Right atrium auricular region (tissue), 2 donors: ENCODE measurements at places on chromosomes 7 and 10.

DNA sequence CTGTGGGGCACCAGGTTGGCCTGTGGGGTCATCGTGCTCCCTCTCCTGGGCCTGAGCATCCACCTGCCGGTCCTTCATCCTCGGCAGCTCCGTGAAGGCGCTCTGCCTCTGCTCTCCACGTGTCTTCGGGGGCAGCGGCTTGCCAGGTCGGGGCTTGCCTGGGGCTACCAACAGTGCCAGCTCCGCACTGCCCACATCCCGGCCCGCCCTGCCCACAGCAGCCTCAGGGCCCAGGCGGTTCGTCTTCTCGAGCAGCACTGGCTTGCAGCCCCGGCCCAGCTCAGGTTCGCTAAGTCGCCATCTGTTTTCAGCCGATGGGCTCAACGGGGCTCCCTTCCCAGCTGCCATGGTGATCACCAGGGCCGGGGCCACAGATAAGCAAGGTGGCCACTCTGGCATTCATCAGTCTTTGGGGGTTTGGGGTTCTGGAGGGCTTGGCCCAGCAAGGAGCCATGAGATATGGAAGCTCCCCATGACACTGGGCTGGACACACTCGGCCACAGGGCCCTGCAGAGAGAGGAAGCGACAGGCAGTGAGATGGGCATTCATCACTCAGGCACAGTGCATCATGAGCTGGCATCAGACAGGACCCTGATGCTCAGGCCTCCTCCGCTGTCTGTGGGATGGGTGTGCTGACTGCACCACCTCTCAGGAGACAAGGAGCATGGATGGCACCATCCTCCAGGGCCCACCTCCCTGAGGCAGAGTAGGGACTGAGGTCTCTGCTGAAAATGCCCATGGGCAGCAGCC lies 15.5 kb downstream of the ZNF488 start:
- DNase-seq: no peak

DNA sequence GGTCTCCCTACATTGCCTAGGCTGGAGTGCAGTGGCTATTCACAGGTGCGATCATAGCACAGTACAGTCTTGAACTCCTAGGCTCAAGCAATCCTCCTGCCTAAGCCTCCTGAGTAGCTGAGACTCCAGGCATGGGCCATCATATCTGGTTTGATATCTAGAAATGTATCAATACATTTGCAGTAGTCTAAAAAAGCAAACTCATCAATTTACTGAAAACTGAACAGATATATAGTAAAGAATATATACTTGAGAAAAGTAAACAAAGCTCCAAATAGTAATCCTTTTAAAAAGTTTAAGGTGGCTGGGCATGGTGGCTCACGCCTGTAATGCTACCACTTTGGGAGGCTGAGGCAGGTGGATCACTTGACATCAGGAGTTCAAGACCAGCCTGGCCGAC lies 57.1 kb upstream of the KMT2C start:
- no peak for DNase-seq

DNA sequence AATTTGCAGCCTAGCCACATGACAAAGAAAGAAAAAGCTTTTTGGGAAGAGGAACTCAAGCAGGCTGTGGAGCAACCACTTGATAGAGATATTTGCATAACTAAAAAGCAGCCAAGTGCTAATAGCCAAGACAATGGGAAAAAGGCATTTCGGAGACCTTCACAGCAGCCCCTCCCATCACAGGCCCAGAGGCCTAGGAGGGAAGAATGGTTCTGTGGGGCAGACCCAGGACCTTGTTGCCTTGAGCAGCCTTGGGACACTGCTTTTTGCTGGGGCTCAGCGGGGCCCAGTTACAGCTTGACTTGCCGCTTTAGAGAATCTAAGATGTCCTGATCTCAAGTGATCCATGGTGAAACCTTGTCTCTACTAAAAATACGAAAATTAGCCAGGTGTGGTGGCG lies 38.5 kb downstream of the FAM149B1 start:
- DNase-seq: no peak

GRCh38 chr7:32071466-32072091 lies 1.4 kb upstream of the PDE1C start:
- no peak for DNase-seq

GRCh38 chr7:130897515-130898419 lies 163.8 kb upstream of the KLF14 start:
- DNase-seq: peak; percentile 58

DNA sequence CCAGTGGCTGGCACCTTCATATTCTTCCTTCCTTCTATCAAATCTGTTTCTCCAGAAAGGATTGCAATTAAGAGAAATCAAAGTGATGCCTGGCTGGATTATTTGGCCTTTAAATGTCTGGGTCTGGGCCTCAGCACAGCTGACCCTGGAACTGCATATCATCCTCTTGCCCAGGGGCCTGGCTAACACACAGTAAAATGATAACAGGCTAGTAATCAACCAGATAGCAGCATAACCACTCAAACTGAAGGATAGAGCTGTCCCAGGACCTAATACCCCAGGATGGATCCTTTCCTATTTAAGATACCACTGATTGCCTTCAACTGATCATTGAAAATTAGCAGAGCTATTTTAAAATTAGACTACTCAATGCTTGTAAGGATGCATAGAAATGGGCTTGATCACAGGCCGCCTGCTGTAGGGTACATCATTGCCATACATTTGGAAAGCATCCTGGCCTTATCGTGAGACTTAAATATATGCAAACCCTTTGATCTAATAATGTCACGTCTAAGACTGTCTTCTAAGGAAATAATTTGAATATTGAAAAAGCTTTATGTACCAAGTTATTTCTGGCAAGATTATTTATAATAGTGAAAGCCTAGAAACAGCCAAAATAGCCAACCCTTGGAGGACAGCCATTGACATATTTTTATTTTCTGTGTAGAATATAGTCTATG lies 144.0 kb upstream of the CHST15 start:
- no peak for DNase-seq

GRCh38 chr10:59968705-59969104 lies 62.3 kb upstream of the CCDC6 start:
- DNase-seq: no peak

GRCh38 chr7:18352339-18353255 lies 143.0 kb upstream of the HDAC9 start:
- no peak for DNase-seq

- DNase-seq: no peak
Observed at GRCh38 chr10:106442223-106442622, 722.3 kb downstream of the SORCS1 start.

DNA sequence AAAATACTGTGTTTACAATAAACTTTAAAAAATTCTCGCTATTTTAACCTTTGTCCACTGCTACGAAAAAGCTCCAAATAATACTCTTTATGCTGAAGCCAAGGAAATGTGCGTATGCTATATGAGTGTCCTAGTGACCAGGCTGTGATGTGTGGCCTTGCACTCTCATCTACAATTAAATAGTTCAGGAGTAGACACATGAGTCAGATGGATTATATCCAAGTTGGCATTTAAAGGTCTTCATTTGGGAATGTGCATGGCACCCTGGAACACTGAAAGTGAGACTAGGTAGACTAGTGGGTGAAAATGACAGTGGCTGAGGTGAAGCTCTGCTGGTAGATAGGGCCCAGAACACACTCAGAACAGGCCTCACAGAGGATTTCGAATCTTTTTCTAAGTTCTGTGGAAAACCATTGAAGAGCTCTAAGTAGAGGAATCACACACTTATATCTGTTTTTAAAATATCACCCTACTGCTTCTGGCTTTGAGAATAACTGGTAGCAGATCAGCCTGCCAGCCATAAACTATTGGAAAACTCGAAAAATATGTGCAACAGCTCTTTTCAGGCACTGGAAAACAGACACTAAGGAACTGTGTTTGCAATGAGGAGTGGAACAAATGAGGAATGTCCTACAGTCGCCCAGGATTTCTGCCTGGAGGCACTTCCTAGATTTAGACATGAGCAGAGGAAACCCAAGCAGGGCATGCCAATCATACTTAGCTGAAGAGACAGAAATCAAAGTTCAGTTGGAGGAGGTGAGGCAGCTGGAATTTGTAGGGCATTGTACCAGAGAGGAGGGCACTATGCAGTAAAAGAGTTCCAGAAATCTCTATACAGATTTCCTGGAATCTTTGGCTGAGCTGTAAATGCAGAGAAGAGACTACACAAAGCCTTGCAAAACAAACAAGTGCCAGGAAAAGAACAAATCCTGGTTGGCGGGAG lies 603.8 kb upstream of the LRRTM3 start:
- no peak for DNase-seq

GRCh38 chr7:114417290-114417689 lies 2.7 kb downstream of the FOXP2 start:
- no peak for DNase-seq

GRCh38 chr10:124006526-124006925 lies 86.9 kb downstream of the CHST15 start:
- DNase-seq: no peak

- no peak for DNase-seq
Observed at GRCh38 chr10:82411416-82411815, 536.4 kb downstream of the NRG3 start.

GRCh38 chr7:50352282-50352681 lies 47.8 kb downstream of the IKZF1 start:
- no peak for DNase-seq

- no peak for DNase-seq
Observed at GRCh38 chr7:102208826-102209225, 77.8 kb upstream of the SH2B2 start.

- no peak for DNase-seq
Observed at GRCh38 chr10:132929953-132930548, 12.3 kb downstream of the CFAP46 start.
